Neuronal stem cell (in vitro differentiated cells): ENCODE measurements at places on chromosomes 3 and 15.

GRCh38 chr3:157098121-157098822, 61.7 kb downstream of the CCNL1 start:
- no peak for DNase-seq

GRCh38 chr3:120741320-120741719, 996 bp downstream of the RABL3 start:
- no peak for DNase-seq

GRCh38 chr3:49238274-49239127, 38.5 kb downstream of the C3orf62 start:
- DNase-seq = no peak

DNA sequence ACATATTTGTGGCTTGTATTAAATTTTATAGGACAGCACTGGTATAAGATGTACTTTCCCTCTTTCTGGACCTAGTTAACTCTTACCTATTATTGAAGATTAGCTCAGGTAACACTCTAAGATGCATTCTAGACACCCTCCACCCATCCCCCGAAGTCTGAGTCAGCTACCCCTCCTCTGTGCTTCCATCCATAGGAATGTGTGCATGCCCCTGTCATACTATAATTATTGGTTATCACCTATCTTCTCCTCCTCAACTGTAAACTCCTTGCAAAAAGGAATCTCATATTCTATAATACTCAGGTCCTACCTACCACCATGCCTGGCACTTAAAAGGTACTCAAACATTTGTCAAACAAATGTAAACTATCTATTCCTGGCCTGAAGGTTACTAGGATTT, 3.0 kb downstream of the PEAK1 start:
- no peak for DNase-seq

DNA sequence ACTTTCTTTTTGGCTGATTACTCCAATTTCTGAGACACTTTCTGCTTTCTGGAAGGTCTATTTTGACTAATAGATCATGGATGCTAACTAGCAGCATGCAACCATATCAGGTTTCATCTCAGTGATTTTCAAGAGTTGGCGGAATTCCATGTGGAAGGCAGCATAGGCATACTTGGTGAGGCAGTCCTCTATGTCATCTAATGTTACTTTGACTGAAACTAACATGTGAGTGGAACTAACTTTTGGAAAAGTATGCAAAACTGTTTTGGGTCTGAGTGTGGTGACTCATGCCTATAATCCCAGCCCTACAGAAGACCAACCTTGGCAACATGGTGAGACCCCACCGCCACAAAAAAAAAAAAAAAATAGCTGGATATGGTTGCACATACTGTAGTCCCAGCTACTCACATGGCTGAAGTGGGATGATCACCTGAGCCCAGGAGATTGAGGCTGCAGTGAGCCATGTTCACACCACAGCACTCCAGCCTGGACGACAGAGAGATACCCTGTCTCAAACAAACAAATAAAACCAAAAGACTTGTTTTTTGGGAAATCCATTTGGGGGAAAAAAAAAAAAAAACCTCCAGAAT, 1033.7 kb downstream of the ROBO1 start:
- no peak for DNase-seq

- peak; percentile 63 for DNase-seq
These were observed at the start of gene CHST14 for GRCh38 chr15:40470423-40471104. Gene CHST14 (plus strand): TSS chr15:40470984. CDS start chr15:40471214, 230 bp downstream.
